ENCODE measurements at places on chromosomes 7 and 10.

DNA sequence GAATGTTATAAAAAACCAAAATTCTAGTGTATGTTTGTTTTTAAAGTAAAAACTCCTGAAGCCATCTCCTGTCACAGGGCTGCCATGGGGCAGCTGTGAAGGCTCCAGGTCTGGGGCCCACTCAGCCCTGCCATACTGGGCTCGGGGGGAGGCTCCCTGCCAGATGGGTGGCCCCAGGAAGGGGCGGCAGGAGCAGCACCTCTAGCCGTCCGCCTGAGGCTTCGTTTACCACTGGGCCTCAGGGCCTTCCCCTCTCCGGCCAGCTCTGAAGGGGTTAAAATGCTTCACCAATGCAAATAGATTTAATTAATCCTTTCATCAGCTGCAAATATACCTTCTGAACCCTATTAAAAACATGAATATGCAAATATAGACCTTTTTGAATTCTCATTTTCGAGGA is 139.0 kb downstream of the ELFN1 start:
- no peak for DNase-seq

GRCh38 chr10:132685101-132685891 is 100.7 kb downstream of the NKX6-2 start:
- peak; percentile 91 for DNase-seq

- no peak for DNase-seq
Measured at GRCh38 chr10:110151971-110152370, 55.4 kb upstream of the MXI1 start.

DNA sequence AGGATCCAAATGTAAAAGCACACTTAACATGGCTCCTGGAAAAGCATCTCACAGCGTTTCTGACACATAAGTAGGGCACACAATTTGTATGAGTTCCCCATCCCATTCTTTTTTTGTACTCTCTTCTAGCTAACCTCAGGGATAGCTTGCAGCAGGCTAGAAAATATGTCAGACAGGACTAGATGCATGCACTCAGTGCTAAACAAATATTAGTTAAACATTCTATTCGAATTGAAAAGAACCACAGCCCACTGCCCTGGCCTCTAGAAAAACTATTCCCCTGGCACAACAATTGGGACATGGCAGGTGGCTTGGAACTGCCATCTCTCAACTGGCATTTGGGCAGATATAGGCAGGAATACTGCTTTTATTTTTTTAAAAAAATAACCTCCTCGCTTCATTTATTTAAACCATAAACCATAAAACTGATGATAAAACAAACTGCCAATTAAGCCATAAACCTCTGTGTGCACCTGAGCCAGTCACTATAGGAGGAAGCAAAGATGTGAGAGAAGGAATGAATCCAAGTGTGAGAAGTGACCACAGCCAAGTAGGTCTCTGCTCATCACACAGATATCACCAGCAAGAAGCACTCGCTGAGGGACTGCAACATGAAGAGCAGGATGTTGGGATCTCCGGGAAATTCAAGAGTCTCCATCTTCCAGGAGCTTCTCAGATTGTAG is 394.1 kb downstream of the NEBL start:
- no peak for DNase-seq

DNA sequence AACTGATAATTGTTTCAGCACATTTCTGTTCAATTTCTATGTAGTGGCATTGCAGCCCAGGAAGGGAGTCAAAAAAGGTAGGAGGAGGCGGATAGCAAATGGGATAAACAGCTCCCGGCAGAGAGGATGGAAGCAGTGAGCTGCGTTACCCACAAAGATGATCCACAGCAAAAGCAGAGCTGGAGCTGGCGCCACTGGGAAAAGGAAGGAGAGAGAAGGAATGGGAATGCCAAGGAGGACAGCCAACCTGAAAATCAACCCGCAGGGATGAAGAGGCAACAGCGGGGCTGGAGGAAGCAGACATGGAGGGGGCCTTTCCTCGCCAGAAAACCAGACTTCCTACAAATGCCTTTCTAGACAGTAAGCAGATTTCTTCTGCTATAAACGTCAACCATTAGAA is 82.7 kb upstream of the ADAM12 start:
- DNase-seq: no peak

DNA sequence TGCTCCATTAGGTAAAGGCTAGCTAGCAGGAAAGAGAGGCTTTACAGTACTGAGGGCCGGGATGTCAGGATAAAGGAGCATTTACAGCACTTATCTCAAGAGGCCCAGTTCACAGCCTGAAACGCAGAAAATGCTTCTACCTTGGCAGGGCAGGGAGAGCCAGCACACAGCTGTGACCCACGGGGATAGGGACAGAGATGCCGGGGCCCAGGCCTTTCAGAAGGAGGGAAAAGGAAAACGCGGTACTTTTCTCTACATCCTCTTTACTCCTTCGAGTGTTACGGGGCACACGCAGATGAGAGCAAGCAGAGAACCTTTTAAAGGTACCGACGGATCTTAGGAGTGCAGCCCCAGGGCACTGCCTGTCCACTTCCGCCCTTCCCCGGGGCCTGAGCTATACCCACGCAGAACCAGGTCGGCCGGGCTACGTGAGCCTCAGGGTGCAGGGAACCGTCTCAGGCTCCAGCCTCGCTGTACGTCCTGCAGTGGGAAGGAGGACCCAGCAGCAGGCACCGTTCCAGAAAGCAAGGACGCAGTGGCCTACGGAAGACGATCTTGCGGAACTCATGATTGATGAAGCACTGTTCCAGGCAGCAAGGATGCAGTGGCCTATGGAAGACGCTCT is 232.3 kb downstream of the ELFN1 start:
- no peak for DNase-seq

DNA sequence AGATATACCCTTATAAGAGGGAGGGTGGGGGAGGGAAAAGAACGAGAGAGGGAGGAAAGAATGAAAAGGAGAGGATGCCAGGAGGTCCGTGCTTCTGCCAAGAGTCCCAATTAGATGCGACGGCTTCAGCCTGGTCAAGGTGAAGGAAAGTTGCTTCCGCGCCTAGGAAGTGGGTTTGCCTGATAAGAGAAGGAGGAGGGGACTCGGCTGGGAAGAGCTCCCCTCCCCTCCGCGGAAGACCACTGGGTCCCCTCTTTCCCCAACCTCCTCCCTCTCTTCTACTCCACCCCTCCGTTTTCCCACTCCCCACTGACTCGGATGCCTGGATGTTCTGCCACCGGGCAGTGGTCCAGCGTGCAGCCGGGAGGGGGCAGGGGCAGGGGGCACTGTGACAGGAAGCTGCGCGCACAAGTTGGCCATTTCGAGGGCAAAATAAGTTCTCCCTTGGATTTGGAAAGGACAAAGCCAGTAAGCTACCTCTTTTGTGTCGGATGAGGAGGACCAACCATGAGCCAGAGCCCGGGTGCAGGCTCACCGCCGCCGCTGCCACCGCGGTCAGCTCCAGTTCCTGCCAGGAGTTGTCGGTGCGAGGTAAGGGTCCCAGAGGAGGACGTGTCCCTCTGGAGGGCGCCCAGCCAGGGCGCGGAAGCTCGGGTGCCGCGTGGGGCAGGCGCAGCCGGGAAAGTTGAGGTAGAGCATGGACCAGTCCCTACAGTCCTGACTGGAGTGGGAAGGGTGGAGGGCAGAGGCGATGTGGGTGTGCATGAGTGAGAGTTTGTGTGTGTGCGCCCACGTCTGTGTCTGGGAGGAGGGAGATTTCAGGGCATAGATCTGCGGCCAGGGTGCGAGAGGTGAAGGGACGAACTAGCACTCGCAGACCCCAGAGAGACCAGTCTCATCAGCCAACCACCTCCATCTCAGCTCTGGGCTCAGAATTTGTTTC is 844 bp downstream of the GRM3 start:
- peak; percentile 67 for DNase-seq

DNA sequence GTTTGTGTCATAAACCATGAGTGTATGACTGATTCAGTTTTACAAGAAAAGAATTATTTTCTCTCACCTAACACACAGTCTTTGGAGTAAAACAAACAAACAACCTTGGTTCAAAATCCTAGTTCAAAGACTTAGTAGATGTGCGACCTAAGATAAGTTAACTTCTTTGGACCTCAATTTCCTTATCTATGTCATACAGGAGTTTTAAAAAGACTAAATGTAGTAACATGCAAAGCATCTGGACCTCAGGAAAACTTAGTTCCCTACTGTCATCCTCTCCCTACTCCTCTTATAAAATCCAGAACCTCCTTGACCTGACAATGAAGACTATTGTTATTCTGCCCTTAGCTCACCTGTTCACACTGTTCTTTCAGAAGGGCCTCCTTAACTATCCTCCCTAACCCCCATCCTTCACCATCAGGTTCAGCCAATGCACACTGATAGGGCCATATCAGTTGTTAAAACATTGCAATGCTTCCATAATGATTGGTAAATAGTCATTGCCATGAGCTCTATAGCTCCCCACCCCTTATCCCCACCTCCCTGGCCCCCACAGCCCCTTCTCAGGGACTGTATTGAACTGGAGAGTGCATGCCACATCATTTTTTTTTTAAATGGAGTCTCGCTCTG is 28.8 kb upstream of the CCNJ start:
- no peak for DNase-seq

DNA sequence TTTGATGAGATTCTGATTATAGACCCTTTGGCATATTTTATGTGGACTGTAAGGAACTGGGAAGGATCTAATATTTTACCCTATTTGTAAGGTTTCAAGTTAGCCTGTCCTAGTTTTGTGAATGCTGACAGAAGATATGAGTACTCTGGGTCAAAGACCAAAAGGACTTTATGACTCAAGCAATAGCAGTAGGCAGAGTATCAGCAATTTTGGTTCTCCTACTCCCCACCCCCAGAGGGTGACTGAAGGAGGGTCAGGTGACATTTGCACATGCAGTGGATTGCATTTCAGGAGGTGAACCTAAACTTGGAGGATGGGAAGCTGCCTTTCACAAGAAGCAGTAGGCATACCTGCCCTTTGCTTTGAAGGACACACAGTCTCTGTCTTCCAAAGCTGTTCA is 84.0 kb upstream of the KLF6 start:
- DNase-seq: no peak

DNA sequence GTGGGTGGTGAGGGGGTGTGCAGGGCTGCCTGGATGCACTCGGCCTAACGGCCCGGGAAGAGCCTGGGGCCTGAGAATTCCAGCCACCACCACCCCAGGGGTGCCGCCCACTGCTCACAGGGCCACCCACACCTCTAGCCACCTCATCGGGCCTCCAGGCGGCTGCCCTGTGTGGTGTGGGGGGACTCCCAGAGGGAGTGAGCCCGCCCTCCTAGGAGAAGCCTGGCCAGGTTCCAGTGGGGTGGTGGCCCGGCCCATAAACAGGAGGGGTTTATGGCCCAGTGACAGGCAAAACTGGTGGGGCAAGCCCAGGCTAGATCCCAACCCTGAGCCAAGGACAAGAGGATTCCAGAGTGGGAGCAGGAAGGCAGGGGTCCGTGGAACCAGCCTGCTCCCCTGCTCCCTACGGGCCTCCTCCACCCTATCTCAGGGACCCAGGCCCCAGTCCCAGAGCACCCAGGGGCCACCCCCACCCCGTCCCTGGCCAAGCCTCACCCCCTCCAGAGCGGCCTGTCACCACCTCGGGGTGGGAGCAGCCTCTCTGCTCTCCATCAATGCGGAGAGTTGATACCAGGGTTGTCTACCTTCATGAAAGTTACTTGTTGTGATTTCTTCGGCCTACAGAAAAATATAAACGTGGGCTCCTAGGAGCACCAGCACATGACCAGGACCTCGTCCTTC is 20.2 kb upstream of the PDGFA start:
- no peak for DNase-seq

- no peak for DNase-seq
Measured at GRCh38 chr10:52066383-52066782, 247.7 kb upstream of the DKK1 start.

GRCh38 chr7:140992422-140992821 is 22.3 kb downstream of the MRPS33 start:
- no peak for DNase-seq

DNA sequence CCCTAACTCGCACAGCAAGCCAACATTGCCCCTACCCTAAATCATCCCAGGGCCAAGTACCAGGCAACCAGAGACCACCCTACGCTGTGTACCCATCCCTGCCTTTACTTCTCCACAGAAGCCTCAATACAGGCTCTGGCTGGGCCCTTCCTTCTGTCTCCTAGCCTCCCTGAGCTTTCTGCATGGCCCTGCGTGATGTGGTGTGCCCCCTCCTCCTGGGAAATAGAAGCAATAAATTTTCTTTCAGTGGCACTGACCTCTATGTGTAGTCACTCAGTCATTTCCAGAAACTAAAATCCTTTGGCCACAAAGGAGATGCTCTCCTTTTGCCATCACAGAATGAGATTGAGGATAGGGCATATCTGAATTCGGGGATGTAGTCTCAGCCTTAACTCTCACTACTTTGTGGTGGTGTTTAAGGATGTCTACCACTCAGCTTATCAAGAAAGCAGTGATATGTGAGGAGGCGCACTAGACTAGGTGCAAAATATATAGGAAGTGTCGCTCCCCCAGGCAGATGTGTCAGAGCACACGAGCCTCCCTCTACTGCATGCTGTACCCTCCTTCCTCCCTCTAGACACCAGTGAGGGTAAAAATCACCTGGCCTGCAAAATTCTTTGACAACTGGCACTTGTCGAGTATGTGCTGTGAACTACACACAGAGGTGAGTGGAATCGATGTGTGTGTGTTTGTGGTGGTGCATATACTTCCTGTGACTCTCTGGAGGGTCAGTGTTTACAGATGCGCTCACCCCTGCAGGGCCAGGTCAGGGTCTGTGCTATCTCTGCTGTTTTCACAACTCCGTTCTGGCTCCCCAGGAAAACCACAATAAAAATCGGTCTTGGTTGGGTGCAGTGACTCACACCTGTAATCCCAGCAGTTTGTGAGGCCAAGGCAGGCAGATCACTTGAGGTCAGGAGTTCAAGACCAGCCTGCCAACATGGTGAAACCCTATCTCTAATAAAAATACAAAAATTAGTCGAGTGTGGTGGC is 825.9 kb upstream of the IGFBP3 start:
- no peak for DNase-seq

- DNase-seq: no peak
Measured at GRCh38 chr10:1735562-1735961, 1.8 kb downstream of the ADARB2 start.

DNA sequence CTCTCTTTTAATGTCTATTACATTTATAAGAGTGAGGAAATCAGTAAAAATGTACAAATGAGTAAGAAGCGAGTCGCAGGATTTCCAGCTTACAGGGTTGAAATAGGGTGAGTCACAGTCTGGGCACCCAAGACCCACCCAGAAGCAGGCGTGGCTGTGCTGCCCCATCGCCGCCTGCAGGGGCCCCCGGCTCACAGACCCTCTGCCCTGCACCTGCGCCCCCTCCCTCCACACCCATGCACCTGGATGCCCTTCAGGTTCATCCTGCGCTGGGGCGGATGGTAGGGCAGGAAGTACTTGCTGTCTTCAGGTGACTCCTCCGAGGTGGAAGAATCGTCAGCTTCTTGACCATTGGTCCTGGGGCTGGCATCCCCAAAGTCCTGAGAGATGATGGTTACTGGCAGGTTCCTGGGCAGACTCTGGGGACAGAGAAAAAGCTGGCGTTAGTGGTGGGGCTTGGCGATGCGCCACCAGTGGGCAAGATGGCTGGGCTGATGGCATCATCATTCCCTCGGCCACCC is 90.2 kb upstream of the GNA12 start:
- no peak for DNase-seq

GRCh38 chr7:116785843-116786242 is 76.5 kb upstream of the CAPZA2 start:
- no peak for DNase-seq
